Calu3 (cell line): ENCODE measurements at places on chromosomes 4 and X.
A peak's percentile ranks its signal among the peaks of the same experiment; 100 is the strongest.

- no peak for DNase-seq
Measured at GRCh38 chr4:182203872-182204411, 39.3 kb upstream of the TENM3 start.

DNA sequence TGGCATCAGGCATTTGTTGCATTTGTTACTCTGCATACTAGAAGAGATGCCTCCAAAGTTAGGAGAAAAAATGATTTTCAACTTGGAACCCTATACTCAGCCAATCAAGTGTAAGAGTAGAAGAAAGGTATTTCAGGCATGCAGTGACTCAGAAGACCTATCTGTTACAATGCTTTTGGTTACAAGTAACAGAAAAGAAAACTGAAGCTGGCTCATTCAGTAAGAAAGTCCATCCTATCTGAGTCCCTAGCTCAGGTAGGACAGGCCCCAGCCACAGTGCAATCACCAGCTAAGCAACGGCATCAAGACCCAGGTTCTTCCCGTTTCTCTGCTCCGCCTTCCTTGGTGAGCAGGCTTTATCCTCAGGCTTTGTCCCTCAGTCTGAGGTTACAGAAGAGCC, 23.3 kb downstream of the MECP2 start:
- DNase-seq: no peak

- DNase-seq: no peak
Measured at GRCh38 chr4:163515198-163515597, 20.7 kb downstream of the TMA16 start.

- DNase-seq: no peak
Measured at GRCh38 chrX:81174286-81174685, 27.4 kb downstream of the HMGN5 start.

DNA sequence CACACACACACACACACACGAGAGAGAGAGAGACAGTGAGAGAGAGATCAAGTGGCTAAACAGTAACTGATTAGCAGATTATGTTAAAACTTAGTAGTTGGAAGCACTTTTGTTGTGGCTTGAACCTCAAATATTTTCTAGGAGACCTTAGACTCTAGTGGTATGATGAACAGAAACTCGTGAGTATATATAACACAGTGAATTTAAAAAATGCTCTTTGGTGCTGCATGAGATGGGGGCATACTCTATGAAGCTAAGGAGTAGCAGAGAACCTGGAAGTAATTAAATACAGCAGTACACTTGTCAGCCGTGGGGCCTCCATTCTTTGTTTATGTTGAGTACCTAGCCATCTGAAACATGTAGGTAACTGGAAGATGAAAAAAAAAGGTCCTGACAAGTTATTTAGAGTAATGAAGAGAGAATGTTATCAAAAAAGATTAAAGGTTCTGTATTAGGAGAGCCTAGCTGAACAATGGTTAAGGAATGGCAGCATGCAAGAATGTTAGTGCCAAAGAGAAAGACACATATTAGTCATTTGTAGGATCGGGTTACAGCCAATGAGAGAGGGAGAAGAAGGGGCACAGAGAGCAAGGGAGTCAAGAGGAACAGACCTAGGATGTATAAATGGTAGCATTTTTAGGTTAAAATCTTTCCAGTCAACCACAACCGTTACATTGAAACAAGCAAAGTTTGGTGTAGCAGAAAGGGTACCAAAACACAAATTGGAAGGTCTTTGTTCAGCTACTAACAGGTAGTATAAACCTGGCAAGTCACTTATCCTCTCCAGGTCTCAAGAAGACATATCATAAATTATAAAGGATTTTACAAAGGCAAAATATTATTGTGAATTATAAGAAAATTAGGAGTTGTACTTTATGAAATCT, 316.7 kb upstream of the DIPK2B start:
- DNase-seq: peak; percentile 10

GRCh38 chr4:150140774-150141400, 62.6 kb downstream of the DCLK2 start:
- DNase-seq: no peak

DNA sequence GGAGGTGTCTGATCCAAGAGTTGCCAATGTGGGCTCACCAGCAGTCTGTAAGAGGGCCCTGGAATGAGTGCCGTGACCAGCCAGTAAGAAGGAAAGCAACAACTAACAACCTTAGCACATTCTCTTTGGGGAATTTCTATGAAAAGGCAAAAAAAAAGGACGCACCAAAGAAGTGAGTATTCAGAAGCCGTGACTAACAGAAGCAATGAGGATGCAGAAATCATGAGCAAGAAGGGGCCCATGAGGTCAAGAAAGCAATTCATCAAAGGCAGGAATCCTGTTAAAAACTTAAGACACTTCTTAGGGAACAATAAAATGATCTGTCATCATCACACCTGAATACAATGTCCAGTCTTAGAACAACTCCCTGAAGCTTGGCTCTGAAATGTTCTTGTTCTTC, 260.5 kb downstream of the RAPGEF2 start:
- no peak for DNase-seq
